ENCODE measurements at places on chromosomes 16 and 17.

DNA sequence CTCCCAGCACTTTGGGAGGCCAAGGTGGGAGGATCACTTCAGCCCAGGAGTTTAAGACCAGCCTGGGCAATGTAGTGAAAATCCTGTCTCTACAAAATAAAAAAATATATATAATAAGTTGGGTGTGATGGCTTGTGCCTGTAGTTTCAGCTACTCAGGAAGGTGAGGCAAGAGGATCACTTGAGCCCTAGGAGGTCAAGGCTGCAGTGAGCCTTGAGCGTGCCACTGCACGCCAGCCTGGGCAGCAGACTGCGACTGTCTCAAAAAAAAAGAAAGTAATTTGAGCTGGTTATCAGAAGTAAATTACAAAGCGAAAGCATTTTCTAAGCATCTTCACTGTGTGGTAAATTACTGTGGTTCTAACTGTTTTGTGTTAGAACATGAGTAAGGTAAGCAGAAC is 66.2 kb downstream of the NQO1 start:
- DNase-seq: no peak

GRCh38 chr17:82775001-82775823 is 23.3 kb downstream of the TBCD start:
- DNase-seq: no peak

GRCh38 chr16:7077636-7078035 is 255.0 kb upstream of the RBFOX1 start:
- no peak for DNase-seq

GRCh38 chr17:29566473-29567303 is at the start of gene ABHD15:
Gene ABHD15 (minus strand): TSS chr17:29567037. CDS start chr17:29566966, 71 bp downstream.
- DNase-seq: no peak

DNA sequence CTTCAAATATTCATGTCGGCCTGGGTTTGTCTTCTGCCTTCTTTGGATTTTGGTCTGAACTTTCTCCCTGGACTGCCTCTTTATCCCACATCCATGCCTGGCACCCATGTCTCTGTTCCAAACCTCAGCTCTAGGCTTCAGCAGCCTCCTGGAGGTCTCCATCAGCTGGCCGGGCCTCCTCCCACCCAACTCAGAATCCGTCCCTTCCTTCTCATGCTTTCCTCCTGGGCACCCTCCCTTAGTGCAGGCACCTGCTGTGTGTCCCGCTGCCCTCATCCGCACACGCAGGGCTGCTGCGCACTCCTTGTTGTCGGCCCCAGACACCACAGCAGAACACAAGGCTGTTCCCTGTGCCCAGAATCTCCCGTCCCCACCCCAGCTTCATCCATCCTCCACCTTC is 14.0 kb downstream of the LDHD start:
- no peak for DNase-seq

GRCh38 chr17:51496378-51496777 is 236.0 kb downstream of the UTP18 start:
- no peak for DNase-seq

GRCh38 chr17:386141-386876 is 33.7 kb upstream of the RPH3AL start:
- no peak for DNase-seq

DNA sequence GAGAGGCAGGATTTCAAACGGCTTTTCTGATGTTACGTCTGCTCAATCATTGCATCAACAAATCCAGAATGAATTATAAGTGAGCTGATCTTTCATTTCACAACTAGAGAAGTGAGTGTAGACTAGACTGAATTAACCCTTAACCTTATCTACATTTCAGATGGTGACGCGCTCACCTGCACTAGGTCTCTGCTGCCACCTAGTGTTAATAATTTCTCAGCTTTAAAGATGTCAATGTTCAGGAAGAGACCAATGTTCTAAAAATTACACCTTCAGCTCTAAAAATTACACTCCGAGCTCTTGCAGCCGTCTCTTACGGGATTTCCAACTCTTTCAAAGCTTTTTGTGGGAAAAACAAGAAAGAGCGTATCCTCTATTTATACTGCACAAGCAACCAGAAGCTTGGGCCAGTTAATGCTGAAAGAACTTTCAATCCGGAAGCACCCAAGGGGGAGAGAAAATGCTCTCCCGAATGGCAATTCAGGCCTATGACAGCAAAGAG is 88.2 kb upstream of the FA2H start:
- DNase-seq: no peak

DNA sequence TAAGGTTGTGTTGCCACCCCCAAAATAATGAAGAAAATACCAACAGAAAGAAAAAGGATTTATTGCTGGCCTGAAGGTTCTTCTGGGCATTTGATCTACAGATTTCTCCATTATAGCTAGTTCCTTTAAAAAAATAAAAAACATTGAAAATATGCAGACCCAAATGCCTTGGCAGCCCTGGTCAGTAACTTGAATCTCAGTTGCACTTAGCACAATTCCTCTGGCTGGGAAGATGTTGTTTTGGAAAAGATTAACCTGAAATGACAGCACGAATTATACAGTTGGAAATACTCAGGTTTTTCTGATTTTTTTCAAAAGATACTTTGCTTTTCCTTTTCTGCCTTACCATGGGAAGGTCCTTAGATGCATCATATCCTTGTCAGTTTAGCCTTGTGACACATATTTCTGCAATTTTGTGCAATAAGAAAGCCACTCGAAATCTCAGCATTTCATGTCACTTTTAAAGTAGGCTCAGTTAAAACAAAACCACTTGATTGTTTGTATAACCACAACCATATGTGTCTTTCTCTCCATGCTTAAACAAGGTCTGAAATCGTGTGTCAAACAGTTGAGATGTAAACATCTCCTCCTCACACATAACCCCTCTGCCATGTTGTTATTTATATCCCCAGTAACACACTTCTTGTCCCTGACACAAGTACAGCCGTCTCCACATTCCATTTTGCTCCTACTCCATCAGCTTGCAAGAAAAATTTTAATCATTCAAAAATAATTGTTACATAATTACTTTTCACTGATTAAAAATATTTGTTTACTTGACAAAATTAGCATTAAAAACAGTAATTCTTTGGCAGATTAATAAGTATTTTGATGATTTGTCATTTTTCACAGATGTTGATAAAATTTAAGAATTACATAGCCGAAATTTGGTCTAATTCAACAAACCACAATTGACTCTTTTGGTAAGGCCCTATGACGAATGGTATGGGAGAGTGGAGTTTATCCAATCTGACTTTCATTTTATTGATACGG is 61.1 kb downstream of the SIAH1 start:
- DNase-seq: no peak

- DNase-seq: no peak
Measured at GRCh38 chr17:30351735-30352134, 17.9 kb upstream of the TMIGD1 start.

GRCh38 chr16:12625068-12625467 is 178.6 kb downstream of the CPPED1 start:
- DNase-seq: no peak

Measured in AG04449 (cell line).